ENCODE measurements at places on chromosomes 1 and 21.
A peak's percentile ranks its signal among the peaks of the same experiment; 100 is the strongest.

GRCh38 chr1:20052386-20052785 is 17.6 kb upstream of the PLA2G5 start:
- DNase-seq, result no peak

- DNase-seq, result peak; percentile 31
Measured at GRCh38 chr1:39255222-39255621, 50.7 kb downstream of the MACF1 start.

- no peak for DNase-seq
Measured at GRCh38 chr1:20533635-20534034, 18.7 kb upstream of the FAM43B start.

DNA sequence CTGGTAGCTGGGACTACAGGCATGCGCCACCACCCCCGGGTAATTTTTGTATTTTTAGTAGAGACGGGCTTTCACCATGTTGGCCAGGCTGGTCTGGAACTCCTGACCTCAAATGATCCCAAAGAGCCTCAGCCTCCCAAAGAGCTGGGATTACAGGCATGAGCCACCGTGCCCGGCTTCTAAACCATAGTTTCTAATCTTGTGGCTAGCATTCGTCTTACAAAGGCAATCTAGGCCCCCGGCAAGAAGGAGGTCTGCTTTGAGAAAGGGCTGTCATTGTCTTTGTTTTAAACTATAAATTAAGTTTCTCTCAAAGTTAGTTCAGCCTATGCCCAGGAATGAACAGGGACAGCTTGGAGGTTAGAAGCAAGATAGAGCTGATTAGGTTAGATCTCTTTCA is 10.3 kb upstream of the L1TD1 start:
- no peak for DNase-seq

DNA sequence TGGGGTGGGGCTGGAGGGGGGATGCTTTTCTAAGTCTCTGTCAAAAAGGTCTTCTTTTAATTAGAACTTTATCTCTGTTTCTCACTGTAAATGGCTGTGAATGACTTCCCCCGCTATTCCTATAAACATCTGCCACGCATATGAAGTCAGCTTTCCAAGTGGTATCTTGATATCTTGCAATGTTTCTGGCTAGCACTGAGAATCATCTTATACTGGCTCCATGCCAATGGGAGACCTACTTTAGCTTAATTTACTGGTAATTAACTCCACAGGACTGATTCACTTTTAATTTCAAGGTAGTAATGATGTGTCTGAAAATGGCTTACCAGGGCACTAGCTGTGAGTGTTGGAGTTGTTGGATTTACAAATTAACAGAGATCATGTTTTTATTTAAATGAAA is 4.3 kb downstream of the GPR88 start:
- no peak for DNase-seq

- no peak for DNase-seq
Measured at GRCh38 chr1:2412773-2413494, 570 bp upstream of the PEX10 start.

DNA sequence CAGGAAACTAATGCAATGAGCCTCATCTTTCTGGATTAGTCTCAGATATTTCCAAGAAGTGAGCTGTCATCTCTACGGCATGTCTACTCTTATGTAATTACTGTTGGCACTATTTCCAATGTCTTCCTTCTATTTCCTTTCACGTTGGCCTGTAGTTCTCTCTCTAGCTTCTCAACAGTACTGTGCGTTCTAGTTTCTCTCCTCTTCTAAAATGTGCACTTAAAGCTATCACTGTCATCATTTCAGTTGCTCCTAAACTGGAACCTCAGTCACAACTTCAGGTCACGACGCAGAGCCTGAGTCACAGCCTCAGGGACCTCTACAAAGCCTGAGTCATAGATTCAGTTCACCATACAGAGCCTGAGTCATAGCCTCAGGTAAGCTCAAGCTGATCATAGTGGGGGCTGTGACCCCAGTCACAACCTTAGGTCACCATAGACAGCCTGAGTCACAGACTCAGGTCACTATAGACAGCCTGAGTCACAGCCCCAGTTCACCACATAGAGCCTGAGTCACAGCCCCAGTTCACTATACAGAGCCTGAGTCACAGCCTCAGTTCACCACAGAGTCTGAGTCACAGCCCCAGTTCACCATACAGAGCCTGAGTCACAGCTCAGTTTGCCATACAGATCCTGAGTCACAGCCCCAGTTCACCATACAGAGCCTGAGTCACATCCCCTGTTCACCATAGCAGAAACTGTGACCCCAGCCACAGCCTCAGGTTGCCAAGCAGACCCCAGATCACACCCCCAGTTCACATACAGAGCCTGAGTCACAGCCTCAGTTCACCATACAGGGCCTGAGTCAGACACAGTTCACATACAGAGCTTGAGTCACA is 13.0 kb downstream of the WNT9A start:
- DNase-seq, result no peak

GRCh38 chr1:30479575-30479974 is 243.8 kb downstream of the MATN1 start:
- no peak for DNase-seq

- peak; percentile 23 for DNase-seq
Measured at GRCh38 chr1:195335541-195335940, 1272.7 kb downstream of the KCNT2 start.

- DNase-seq, result no peak
Measured at GRCh38 chr1:201335901-201336300, 41.6 kb downstream of the TNNT2 start.

All from fibroblast of skin of left quadriceps (primary cell).